ENCODE measurements at places on chromosomes 11 and 22.

DNA sequence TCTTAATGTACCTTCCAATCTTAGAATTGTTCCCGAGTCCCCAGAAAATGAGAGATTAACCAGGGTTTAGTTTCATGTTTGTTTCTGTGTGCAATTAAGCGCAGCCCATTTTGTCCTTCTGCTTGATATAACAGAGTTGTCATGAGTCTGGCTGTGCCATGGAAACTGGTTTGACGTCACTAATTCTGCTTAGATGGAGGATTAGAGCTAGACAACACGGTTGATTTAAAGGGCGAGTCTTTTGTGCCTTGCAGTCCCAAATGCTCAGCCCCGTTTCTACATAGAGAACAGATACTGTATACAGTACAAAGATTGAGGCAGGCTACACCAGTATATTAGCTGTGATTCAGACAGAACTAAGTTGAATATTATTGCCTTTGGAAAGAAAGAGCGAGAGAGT lies 45.5 kb upstream of the ALKBH3 start:
- no peak for DNase-seq
- H3K4me3 ChIP-seq: no peak overlapping the region
- H3K27ac ChIP-seq: no peak overlapping the region
- H3K4me1 ChIP-seq: peaks cover 15% of the 10 kb centered on the region
- peaks cover 19% of the 10 kb centered on the region for H3K36me3 ChIP-seq

- no peak overlapping the region for H3K4me3 ChIP-seq
- H3K27ac ChIP-seq: no peak overlapping the region
- DNase-seq: peak; percentile 63
- H3K4me1 ChIP-seq: no peaks in the 10 kb centered on the region
Observed at GRCh38 chr11:70176940-70177689, 26.0 kb upstream of the FADD start.

DNA sequence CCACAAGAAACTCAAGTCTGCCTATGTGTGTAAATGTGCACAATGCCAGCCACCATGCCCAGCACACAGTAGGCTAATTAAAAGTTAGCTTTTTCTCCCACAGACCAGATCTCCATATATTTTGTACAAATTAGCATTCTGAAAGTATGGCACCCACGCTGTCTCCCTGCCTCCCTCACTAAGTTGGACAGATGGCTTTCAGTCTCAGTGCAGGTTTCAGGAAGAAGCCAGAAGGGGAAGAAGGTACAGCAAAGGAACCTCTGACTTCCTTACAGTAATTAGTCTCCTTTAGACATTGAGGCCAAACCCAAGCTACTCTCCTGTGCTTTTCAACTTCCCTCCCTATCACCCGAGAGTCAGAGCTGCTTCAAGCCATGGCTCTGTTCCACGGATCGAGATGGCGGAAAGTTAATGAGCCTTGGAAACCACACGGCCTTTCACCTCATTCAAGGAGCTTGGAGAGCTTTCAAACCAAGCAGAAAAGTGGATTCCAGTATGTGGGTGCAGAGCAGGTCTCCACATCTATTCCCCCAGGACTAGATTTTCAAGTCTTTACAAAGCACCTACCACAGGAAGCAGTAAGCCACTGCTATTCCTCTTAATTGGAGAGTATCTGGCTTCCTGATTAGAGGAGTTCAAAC lies 221.1 kb upstream of the NARS2 start:
- H3K27me3 ChIP-seq: peaks cover 8% of the 10 kb centered on the region
- no peaks in the 10 kb centered on the region for H3K36me3 ChIP-seq
- no peaks in the 10 kb centered on the region for H3K4me1 ChIP-seq
- H3K27ac ChIP-seq: no peak overlapping the region

DNA sequence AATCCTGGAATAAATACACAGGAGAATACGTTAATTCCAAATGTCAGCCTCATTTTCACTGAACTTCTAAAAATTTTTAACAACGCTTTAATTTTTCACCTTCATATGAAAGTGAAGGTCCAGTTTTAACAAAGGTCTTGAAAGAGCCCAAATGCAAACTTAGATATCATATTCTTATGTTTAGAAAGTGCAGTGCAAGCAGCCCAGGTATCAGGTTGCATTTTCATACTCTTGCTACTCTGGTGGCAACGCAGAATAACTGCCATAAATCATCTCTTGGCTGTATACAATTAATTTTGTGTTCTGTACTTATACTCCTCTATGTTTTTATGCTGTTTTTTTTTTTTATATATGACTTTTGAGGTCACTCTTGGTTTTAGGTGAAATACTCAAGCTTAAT lies 496.7 kb upstream of the ARHGAP42 start:
- H3K4me1 ChIP-seq: no peaks in the 10 kb centered on the region
- no peak overlapping the region for H3K27ac ChIP-seq

GRCh38 chr22:42307806-42308563 lies 37.5 kb upstream of the TCF20 start:
- DNase-seq: no peak
- H3K27ac ChIP-seq: no peak overlapping the region
- H3K36me3 ChIP-seq: no peaks in the 10 kb centered on the region
- no peak overlapping the region for H3K4me3 ChIP-seq

DNA sequence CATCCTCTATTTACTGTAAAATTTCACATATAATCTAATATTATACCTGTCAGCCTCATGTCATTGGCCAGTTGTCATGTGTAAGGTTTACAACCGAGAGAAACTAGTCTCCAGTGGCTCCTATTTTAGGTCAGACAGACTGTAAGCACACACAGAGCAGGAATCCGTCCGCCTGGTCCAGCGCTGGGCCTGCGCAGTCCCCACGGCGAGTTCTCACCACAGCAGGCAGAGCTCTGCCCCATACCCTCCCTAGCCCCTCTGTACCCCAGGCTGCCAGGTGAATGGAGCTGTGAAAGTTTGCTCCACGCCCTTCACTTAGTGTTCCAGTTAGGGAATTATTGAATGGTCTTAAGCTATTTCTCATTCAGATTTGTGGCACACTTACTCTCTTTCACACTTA lies 63.7 kb downstream of the SNX19 start:
- no peaks in the 10 kb centered on the region for H3K4me1 ChIP-seq
- H3K27ac ChIP-seq: no peak overlapping the region
- DNase-seq: no peak
- H3K4me3 ChIP-seq: no peak overlapping the region
- peaks cover 19% of the 10 kb centered on the region for H3K27me3 ChIP-seq

DNA sequence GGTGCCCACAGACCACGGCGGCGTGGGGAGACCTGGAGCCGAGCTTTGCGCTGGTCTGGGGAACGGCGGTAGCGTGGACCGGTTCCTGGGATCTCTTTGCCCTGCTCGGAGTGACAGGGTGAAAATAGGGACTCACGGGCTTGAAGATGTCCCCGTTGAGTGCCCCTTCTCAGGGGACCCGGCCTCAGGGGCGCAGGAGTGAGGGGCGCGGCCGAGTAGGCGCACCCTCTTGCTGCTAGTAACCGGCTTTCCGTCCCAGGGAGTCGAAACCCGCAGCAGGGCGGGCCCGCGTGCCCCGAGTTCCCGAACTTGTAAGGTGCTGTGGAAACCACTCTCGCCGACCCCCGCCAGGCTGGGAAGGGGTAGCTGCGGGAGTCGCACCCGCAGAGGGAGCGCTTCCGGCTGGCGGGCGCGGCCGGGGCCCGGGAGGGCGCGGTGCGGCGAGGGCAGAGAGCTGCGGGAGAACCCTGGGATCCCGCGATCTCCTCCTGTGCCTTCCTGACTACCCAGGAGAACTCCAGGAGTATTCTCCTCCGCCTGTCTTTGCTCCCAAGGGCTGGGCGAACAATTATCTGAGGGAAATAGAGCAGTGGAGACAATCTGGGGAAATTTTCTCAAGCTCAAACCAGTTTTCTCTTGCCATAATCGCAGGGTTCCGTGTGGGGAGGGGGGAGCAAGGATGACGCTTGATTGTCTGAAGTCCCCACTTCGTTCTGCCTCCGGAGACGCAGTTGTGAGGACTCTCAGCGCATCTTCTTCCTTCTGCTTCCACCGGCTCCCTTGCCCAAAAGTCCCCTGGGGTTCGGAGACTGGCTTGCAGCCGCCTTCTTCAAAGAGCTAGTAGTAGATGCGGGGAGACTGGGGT lies 666 bp downstream of the NELL1 start:
- no peaks in the 10 kb centered on the region for H3K4me1 ChIP-seq
- no peak overlapping the region for H3K4me3 ChIP-seq
- no peaks in the 10 kb centered on the region for H3K36me3 ChIP-seq
- no peak for DNase-seq
- peaks cover 87% of the 10 kb centered on the region for H3K27me3 ChIP-seq

- DNase-seq: no peak
- peaks cover 67% of the 10 kb centered on the region for H3K4me1 ChIP-seq
- peaks cover 4% of the 10 kb centered on the region for H3K36me3 ChIP-seq
- no peaks in the 10 kb centered on the region for H3K27me3 ChIP-seq
- no peak overlapping the region for H3K27ac ChIP-seq
- H3K4me3 ChIP-seq: peak overlapping the region; percentile 10
Observed at GRCh38 chr22:19118329-19118880, 3.8 kb downstream of the DGCR2 start.

DNA sequence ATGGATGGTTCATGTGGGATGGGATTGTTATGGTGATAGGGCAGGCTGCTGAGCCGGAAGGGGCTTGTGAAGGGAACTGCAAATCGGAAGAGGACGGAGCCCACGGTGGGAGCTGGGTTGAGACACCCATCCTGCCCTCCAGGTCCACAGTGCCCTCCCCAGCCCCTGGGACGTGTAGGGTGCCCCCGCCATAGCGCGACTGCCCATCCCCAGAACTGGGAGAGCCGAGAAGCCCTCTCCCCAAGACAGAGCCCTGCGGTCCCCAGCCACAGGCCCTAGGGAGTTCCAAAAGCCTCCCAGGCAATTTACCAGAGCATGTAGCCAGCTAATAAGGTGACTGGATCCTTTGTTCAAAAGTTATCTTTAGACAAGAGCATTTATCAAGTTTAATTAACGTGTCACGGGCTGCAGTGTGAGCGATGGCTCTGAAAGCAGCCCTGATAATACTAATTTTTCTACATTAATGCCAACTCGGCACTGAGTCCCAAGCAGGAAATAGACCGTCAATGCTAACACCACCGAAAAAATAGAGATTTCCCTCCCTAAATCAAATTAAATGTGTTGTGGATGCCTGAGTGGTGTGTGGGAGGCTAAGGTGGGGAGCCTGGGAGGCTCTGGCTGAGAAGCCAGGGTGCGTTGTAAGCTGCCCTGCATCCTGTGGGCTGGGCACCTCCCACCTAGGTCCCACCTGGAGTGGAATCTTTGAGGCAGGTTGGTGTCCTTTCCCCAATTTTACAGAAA lies 76.8 kb upstream of the RTL6 start:
- no peaks in the 10 kb centered on the region for H3K36me3 ChIP-seq
- peaks cover 24% of the 10 kb centered on the region for H3K27me3 ChIP-seq
- H3K4me3 ChIP-seq: no peak overlapping the region
- peaks cover 3% of the 10 kb centered on the region for H3K4me1 ChIP-seq
- no peak overlapping the region for H3K27ac ChIP-seq

- peak overlapping the region; percentile 61 for H3K4me3 ChIP-seq
- H3K27ac ChIP-seq: peak overlapping the region; percentile 100
- no peaks in the 10 kb centered on the region for H3K36me3 ChIP-seq
- no peaks in the 10 kb centered on the region for H3K27me3 ChIP-seq
- peaks cover 37% of the 10 kb centered on the region for H3K4me1 ChIP-seq
- DNase-seq: peak; percentile 85
Observed at GRCh38 chr11:18383388-18384156, 10.8 kb upstream of the LDHA start.

DNA sequence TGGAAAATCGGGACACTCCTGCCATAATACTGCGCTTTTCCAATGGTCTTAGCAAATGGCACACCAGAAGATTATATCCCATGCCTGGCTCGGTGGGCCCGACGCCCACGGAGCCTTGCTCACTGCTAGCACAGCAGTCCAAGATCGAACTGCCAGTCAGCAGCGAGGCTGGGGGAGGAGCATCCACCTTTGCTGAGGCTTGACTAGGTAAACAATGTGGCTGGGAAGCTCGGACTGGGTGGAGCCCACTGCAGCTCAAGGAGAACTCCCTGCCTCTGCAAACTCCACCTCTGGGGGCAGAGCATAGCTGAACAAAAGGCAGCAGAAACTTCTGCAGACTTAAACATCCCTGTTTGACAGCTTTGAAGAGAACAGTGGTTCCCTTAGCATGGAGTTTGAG lies 15.6 kb downstream of the PTH start:
- H3K27ac ChIP-seq: no peak overlapping the region
- H3K36me3 ChIP-seq: no peaks in the 10 kb centered on the region
- H3K27me3 ChIP-seq: peaks cover 22% of the 10 kb centered on the region
- no peak overlapping the region for H3K4me3 ChIP-seq
- DNase-seq: no peak

DNA sequence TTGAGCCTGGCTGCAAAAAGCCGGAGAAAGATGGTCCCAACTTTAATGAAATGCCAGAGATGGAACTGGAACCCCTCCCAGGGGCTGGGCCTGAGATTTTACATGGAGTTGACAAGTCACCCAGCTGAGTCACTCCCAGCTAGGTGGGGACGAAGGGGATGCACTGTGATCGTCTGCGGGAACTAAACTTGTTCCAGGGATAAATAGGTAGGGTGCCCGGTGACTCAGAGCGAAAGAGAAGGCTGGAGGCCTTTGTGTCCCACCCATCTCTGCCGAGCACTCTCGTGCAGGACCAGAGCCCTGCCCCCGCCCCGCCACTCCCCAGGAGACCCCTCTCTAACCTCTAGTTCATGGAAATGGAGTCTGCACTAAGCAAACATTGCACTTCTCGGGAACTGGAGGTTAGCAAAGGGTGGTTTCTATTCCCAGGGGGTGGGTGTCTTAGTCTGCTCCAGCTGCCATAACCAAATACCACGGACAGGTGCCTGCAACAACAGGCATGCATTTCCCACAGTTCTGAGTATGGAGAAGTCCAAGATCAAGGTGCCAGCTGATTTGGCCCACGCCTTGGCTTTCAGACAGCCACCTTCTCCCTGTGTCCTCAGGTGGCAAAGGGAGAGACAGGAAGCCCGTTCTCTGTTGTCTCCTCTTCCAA lies 60.7 kb upstream of the FADD start:
- H3K27ac ChIP-seq: no peak overlapping the region
- H3K4me1 ChIP-seq: peaks cover 6% of the 10 kb centered on the region
- H3K27me3 ChIP-seq: peaks cover 59% of the 10 kb centered on the region
- no peak for DNase-seq
- H3K4me3 ChIP-seq: no peak overlapping the region
- H3K36me3 ChIP-seq: no peaks in the 10 kb centered on the region

DNA sequence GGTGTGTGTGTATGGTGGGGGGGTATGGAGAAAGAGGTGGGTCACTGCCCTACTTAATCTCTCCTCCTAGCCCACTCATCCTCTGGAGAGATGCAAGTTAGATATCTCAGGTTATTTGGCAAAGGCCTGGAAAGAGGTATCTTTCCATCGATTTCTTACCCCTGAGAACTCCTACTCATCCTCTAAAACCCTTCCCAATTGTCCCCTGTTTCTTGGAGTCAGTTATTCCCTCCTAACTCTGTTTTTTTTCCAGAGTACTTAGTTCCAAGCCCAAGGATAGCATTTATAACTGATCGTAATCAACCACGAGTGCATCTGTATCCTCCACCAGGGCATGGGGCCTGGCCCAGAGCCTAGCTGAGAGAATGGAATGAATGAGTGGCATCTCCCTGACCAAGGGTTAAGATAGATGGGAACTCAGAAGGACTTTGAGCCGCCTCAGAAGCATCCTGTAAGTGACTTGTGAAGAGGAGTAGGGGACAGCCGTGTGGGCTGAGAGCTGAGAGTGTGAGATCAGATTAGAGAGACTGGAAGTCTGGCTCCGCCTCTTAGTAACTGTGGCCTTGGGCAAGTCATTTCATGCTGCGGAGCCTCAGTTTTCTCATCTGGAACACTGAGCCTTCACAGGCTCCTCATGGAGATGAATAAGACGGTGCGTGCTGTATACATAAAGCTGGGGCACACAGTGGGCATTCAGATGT lies 16.2 kb downstream of the CD6 start:
- peak overlapping the region; percentile 75 for H3K4me3 ChIP-seq
- DNase-seq: peak; percentile 67
- H3K27ac ChIP-seq: peak overlapping the region; percentile 93
- H3K4me1 ChIP-seq: peaks cover 85% of the 10 kb centered on the region
- H3K27me3 ChIP-seq: no peaks in the 10 kb centered on the region
- H3K36me3 ChIP-seq: peaks cover 63% of the 10 kb centered on the region

All from activated naive CD8-positive, alpha-beta T cell treated with anti-CD3 and anti-CD28 coated beads for 36 hours (primary cell).